ENCODE measurements at places on chromosomes 2 and 18.

DNA sequence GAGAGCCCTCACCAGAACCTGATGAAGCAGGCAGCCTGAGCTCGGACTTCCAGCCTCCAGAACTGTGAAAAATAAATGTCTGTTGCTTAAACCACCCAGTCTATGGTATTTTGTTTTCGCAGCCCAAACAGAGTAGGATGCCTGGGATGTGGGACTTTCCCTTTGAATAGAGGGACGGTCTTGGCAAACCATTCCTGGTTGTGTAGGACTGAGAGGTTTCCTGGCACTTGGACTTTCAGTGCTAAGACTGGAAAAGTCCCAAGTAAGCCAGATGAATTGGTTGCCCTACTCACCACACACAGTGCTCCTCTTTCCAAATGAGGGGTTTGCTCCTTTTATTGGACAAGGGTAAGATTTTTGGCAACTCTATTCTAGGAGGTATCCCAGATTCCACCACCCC, 46.8 kb upstream of the ACMSD start:
- no peak overlapping the region for H3K27ac ChIP-seq
- H3K36me3 ChIP-seq, result no peaks in the 10 kb centered on the region
- no peak for DNase-seq
- no peaks in the 10 kb centered on the region for H3K27me3 ChIP-seq
- H3K4me3 ChIP-seq, result no peak overlapping the region

- peaks cover 25% of the 10 kb centered on the region for H3K4me1 ChIP-seq
- peak; percentile 60 for DNase-seq
- peaks cover 13% of the 10 kb centered on the region for H3K36me3 ChIP-seq
- H3K4me3 ChIP-seq, result no peak overlapping the region
- H3K27ac ChIP-seq, result no peak overlapping the region
Measured at GRCh38 chr2:669323-669722, 7.9 kb downstream of the TMEM18 start.

DNA sequence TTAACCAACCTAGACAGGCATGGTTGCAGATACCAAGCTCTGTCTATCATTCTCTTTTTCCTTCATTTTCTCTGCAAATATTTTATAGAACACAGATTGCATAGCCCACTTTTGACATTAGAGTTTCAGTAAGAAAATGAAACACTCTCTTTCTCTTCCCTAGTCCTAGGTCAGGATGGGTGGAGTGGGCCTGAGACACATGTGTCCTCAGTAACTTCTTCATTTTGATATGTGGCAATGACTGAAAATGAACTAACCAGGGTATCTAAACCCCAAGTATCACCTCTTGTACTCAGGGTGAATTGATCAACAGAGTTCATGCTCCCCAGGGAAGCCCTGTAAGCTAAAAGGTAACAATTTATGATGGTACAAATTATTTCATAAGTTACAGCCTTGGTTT, 37.0 kb upstream of the KYNU start:
- DNase-seq, result no peak
- no peaks in the 10 kb centered on the region for H3K27me3 ChIP-seq
- no peaks in the 10 kb centered on the region for H3K36me3 ChIP-seq
- H3K4me3 ChIP-seq, result no peak overlapping the region
- no peaks in the 10 kb centered on the region for H3K4me1 ChIP-seq

- H3K27me3 ChIP-seq, result no peaks in the 10 kb centered on the region
- H3K4me1 ChIP-seq, result no peaks in the 10 kb centered on the region
- no peak overlapping the region for H3K27ac ChIP-seq
- no peak for DNase-seq
Measured at GRCh38 chr2:210392469-210392881, 77.5 kb upstream of the MYL1 start.

- no peaks in the 10 kb centered on the region for H3K36me3 ChIP-seq
- no peak overlapping the region for H3K27ac ChIP-seq
- DNase-seq, result no peak
- H3K4me1 ChIP-seq, result no peaks in the 10 kb centered on the region
- H3K4me3 ChIP-seq, result no peak overlapping the region
- no peaks in the 10 kb centered on the region for H3K27me3 ChIP-seq
Measured at GRCh38 chr18:52605345-52605744, 265.3 kb downstream of the DCC start.
